ENCODE measurements at places on chromosomes 12 and 14.

DNA sequence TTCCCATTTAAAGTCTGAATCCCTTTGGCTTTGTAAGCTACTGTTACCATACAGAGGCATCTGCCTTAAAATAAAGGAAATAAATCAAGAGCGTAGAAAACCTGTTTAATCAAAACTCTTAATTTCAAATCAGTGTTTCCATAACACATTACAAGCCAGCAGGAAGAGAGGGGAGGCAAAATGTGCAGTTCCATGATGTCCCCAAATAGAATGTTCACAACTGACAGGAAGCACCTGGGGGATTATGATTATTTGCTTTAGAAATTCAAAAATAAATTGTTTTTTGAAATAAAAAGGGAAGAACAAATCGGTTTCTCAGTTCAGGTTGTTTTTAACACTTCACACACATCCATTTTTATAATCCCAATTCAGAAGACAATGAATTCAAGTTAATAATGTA is 21.4 kb downstream of the SOCS2 start:
- no peak for DNase-seq

- DNase-seq: no peak
These were observed 156.5 kb downstream of the BTG1 start for GRCh38 chr12:91989143-91989542.

DNA sequence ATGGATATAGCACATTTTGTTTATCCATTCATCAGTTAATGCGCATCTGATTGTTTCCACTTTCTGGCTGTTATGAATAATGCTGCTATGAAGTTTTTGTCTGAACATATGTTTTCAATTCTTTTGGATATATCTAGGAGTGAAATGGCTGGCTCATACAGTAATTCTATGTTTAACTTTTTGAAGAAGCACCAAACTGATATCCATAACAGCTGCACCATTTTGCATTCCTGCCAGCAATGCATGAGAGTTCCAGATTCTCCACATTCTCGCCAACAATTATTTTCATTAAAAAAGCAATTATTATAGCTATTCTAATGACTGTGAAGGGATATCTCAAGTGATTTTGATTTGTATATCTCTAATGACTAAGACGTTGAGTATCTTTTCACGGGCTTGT is 89.9 kb upstream of the PPP4R3A start:
- DNase-seq: no peak

DNA sequence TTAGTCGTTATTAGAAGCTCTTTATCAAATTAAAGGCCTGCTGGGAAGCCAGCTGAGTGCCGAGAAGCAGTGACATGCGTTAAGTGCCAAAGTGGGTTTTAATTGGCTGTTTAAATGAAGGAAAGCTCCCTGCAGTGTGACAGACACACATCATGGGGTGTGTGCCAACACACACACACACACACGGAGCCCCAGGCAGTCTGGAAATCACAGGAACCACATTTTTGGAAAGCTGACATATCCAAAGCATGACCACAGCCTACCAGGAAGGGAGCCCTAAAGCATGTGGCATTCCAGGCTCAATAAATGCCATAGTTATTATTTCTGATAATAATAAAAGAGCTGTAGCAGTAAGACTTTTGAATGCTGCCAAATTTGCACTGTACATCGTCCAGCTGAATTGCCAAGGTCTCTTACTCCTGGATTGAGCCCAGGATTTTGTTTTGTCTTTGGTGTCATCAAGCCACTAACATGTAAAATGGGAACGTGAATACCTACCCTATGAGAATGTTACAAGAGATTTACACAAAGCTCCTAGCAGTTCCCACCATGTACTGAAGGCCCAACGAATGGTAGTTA is 135.1 kb downstream of the TMEM30B start:
- DNase-seq: no peak

DNA sequence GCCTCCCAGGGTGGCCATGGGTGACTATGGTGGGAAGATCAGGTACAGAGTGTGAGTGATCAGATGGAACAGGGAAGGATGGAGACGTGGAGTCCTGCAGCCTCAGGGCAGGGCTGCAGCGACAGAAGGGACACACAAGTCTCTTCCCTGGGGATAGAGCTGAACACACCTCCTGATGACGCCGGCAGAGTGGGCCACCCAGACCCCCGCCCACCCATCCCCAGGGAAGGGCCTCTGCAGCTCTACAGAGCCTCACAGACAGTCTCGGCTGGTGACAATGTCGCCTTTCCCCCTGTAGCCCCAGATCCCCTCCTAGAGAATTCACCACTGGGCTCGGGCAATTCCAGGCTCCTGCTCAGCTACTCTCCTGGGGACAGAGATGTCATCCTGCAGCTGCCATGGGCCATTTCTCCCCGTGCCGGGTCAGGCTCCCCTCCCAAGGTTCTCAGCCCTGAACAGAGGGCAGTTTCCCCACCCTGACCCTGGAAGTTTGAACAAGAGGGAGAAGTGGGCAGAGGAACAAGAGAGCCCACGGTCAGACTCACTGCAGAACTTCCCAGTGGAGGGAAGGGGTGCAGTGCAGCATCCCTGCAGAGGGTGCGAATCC is 115.7 kb downstream of the NCOR2 start:
- no peak for DNase-seq

DNA sequence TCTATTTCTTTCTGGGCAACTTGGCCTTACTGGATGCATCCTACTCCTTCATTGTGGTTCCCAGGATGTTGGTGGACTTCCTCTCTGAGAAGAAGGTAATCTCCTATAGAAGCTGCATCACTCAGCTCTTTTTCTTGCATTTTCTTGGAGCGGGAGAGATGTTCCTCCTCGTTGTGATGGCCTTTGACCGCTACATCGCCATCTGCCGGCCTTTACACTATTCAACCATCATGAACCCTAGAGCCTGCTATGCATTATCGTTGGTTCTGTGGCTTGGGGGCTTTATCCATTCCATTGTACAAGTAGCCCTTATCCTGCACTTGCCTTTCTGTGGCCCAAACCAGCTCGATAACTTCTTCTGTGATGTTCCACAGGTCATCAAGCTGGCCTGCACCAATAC is 5.3 kb downstream of the OR4N5 start:
- DNase-seq: no peak

DNA sequence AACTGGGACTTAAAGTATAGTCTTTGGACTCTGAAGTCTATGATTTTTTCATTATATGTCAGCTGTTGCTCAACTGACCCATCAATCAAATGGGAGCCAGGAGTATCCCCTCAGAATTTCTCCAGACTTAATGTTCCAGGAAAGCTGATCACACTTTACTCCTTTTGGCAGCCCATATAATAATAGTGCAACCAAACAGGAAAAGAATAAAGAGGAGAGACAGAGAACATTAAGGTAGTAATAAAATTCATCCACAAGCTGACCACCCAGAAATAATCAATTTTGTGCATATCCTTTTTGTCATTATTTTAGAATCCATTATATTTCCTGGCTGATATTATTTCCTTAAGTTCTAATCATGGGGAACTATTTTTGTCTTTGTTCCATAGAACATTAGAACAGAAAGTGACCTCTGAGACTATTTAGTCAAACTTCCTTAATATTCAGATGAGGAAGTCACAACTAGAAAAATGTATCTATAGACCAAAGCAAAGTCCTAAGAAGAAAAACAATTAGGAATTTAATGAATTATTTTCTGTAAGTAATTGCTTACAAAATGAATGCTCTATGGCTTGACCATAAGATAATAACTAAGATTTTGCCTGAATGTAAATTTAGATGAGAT is 238.1 kb upstream of the SEL1L start:
- no peak for DNase-seq

DNA sequence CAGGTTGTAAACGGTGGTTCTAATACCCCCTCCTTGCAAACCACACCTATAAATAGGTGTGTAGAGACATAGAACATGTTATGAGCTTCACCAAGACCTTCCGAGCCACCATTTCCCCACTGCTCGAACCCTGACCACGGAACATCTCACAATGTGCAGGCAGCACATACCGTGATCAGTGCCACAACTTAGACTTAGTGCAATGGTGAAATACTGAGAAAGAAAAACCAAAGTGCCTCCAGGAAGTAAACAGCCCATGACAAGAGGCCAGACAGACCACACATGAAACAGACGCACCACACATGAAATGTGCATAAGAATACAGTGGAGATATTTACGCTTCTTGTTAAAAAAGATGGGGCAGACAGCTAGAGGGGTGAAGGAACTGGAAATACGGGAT is 166.9 kb upstream of the CCND2 start:
- DNase-seq: no peak

DNA sequence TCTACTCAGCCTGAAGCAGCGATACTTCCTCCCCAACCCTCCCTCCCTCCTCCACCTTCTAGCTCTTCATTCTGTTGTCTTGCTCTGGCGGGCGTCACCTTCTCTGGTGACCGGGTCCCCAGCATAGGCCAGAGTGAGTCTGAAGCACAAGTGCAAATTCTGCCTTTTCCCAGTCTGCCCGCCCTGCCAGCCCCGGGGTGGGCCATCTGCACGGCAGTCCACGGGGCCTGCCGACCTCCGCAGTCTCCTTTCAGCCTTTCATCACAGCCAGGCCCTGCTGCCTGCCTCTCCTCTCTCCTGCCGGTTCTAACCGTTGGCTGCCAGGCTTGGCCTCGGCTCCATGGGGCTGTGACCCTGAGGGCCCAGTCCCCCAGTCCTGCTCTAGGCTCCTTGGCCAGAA is 58.7 kb downstream of the TESC start:
- no peak for DNase-seq

DNA sequence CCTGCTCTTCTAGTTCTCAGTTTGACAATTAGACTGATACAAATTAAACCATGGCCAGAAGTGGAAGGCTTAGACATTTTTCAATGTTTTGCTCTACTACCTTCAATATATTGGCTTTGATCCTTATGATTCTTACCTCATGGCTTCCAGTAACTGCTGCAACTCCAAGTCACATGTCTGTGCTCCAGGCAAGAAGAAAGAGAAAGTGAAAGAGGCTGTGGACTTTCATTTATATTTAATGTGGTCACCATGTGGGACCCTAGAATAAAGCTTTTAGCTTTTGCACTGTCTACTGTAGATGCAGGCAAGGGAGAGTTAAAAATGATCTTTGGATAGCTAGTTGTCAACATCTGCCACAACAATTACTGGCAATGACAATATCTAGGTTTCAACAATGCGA is 214.3 kb upstream of the PDE3A start:
- no peak for DNase-seq

GRCh38 chr12:76704693-76705092 is 59.2 kb upstream of the ZDHHC17 start:
- no peak for DNase-seq

DNA sequence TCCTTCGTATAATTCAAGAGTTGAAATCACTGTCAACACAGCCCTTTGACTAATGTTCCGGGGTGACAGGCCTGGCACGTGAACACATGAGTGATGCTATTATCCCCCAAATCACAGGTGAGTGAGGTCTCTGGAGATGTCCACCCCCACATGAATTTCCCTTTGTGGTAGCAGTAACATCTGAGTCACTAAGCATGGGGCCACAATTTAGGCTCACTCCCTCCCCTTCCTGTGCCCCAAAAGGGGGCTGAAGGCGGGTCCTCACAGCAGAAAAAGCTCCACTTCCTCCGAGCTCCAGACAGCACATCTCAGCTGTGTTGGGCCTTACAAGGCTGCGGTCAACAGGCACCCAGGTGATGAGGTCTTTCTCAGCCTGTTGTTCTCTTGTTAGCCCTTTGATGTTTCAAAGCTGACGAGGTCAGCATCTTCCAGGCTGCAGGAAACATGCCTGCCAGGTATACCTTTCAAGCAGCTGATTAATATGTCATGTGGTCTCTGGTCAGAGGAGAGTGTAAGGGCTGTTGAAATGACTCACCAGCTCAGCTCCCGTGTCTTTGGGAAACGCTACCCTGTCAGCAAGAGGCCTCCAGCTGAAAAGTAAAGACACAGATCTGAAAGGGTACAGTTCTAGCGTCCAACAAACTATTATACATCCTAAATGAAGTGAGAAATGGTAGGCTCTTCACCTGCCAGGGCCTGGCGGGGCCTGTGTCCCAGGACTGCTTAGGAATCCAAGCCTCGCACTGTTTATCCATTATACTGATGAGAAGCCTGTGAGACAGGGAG is 107.3 kb downstream of the ZFP36L1 start:
- peak; percentile 80 for DNase-seq

DNA sequence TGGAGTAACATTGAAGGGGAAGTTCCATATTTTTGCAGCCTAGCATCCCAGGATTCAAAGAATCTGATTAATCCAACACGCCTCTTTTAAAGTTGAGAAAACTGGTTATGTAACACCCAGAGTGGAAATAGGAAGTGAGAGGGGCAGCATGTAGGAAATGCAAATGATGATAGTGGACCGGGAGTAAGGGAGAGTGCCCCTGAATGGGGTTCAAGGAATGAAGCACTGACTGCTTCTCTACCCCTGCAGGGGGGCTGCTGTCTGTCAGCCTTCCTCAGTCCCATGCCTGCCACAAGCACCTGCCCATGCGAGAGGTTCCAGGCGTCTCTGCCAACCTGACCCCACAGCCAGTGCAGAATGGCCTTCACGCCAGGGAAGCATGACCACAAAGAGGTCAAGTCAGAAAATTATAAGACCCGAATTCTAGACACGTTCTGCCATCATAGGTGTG is 126.5 kb upstream of the CCND2 start:
- no peak for DNase-seq

- no peak for DNase-seq
These were observed 1.8 kb upstream of the GNS start for GRCh38 chr12:64760808-64761573.

DNA sequence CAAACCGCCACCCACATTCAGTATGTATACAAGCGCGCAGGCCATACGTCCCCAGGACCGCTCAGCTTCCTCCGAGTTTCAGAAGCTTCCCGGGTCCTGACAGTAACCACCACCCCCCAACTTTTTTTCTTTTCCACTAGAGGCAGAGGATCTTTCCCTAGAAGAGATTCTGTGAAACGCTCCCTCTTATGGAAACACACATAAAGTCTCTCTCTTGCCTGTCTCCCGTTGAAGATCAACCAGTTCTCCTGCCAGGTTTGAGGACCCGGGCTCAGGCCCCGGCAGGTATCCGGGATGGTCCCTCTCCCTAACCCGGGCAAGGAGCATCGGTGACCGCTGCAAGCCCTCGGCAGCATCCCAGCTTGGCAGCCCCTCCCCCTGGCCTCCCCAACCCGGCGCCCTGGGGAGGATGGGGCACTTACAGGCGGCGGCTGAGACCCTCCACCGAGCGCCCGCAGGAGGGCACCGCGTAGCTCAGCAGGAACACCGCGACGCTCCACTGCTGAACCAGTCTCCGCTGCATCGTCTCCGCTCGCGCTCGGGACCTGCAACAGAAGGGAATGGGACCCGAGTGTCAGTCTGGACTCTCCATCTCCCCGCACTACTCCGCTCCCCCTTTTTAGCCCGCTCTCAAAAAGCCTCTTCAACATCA is 3.4 kb downstream of the PTHLH start:
- DNase-seq: no peak

DNA sequence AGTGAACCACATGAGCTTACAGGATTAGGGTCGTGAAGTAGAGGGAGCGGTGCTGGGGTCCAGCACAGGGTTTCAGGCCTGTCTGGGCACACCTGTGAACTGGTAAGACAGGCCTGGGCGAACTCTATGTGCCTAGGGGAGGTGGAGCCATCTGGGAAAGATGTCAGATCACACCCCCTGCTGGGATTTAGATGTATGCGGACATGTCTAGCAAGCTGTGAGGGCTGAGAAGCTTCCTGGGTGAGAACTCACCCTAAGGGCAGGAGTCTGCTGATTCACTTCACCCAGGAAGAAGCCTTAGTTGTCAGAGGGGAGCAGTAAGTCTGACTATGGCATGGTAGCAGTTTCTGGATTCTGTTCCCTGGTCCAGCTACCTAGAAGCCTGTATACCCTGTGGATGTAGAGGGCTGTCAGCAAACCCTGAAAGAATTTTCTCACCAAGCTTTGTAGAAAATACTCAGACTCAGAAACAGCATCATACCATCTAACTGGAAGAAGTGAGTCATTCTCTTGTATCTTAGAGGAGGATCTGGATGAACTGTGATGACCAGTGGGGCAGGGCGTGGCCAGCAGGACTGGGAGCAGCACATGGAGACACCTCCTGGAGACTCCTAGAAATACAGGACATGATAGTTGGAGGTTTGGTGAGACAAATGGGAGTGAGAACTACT is 11.2 kb upstream of the PYGL start:
- no peak for DNase-seq
